Stimulated activated CD4-positive, alpha-beta T cell treated with anti-CD3 and anti-CD28 coated beads, Interleukin-1b, Interleukin-23, amount 100 ng/mL, for 4 hours (primary cell): ENCODE measurements at places on chromosomes 5 and 9.

GRCh38 chr5:173800340-173800739 is 87.8 kb upstream of the CPEB4 start:
- no peak for DNase-seq

DNA sequence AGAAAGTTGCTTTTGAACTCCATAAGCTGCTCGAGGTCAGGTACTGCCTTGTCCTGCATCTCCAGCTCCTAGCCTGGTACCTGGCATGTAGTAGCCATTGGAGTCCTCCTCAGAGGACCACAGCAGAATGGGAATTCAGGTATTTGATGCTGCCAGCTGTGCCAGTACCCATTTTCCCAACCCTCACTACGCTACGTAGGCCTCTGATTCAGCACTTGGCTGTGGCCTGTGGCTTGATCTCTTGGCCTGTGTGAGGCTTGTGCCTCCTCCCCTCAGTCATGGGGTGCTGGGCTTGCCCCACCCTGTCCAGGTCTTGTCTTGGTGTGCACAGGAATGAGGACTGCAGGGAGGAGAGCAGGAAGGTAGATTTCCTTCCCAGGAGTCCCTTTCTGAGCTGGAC is 11.8 kb downstream of the OTULIN start:
- DNase-seq: no peak

DNA sequence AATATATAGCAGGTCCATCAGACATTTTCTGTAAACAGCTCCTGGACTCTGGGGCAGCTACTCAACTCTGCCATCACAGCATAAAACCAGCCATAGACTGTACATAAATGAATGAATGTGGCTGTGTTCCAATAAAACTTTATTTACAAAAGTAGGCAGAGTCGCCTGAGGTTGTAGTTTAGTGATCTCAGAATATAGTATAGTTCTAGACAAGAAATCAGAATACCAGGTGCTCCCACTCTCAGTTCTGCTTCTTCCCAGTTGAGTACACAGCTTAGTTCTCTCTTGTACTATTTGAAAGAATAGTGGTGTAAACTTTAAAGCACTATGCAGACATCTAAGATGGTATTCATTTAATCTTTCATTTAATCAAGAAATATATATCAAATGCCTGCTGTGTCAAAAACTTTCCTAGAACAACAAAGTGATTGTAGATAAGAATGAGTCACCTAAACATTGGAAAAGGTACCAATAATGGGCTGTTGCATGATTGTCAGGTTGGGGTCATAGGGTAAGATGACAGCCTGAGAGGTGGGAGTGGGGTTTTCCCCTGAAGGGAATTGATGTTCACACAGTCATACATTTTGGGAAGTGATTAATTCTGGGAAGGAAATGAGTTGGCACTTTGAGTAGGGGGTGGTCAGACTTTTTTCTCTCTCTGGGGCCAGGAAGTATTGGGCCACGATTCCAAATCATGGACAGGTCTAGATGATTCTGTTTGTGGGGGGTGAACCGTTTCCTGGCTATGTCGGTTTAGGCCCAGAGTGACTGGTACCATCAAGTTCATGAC is 37.0 kb downstream of the TNFSF8 start:
- DNase-seq: no peak

DNA sequence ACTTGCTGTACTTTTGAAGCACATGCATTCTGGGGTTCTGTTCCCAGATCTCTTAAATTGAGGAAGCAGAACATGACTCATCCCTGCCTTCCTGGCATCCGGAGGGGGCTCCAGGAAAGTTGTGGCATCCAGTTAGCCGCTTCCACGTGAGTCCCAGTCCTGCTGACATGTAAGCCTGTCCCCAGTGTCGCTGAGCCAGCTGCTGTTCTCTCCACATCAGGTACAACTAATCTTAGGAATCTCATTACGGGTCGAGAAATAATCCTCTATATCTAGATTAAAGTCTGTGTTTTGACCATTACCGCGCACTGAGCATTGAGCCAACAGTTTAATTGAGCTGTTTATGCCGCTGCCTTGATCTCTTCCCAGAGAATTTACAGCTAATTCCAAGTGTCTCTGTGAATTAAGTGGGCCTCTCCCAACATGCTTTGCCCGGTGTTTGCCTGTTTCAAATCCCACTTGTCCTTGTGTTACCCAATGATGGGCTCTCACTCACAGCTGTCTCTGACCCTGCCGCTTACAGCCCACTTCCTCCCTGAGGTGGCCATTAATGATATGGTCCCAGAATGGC is 10.5 kb upstream of the SHB start:
- no peak for DNase-seq

GRCh38 chr9:10237584-10237983 is 375.2 kb downstream of the PTPRD start:
- DNase-seq: no peak

DNA sequence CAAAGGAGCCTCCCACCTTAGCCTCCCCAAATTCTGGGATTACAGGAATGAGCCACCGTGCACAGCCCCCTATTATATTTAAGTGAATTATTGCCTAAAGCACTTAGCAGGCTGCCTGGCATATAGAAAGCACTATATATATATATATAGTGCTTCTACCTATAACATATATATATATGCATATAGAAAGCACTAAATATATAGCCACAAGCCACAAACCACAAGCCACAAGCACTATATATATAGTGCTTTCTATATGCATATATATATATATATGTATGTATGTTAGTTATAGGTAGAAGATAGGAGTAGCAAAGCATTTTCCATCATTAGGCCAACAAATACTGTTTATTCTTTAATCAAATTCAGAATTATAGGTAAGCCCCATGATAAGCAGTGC is 185.8 kb downstream of the CWC27 start:
- no peak for DNase-seq

DNA sequence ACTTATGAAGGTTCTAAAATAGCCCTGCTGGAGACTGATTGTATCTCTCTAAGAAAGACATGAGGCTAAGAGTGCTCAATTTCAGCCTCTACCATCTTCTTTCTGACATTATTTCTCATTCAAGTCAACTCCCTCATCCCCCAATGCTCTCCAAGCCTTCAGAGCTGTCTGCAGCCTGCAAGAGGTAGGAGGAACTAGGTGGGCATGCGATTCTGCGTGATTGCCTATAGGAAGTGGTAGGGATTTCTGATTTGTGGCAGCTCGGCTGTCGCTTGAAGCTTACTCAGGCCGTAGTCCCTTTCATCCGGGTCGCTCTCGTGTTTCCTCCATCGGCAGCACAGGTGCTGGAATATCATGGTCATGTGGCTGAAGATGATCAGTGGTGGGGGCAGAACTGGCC is 138.1 kb upstream of the KLF9 start:
- DNase-seq: no peak

- no peak for DNase-seq
Measured at GRCh38 chr5:172585114-172585513, 55.9 kb upstream of the NEURL1B start.

- DNase-seq: no peak
Measured at GRCh38 chr5:60463179-60463868, 236.6 kb downstream of the DEPDC1B start.

DNA sequence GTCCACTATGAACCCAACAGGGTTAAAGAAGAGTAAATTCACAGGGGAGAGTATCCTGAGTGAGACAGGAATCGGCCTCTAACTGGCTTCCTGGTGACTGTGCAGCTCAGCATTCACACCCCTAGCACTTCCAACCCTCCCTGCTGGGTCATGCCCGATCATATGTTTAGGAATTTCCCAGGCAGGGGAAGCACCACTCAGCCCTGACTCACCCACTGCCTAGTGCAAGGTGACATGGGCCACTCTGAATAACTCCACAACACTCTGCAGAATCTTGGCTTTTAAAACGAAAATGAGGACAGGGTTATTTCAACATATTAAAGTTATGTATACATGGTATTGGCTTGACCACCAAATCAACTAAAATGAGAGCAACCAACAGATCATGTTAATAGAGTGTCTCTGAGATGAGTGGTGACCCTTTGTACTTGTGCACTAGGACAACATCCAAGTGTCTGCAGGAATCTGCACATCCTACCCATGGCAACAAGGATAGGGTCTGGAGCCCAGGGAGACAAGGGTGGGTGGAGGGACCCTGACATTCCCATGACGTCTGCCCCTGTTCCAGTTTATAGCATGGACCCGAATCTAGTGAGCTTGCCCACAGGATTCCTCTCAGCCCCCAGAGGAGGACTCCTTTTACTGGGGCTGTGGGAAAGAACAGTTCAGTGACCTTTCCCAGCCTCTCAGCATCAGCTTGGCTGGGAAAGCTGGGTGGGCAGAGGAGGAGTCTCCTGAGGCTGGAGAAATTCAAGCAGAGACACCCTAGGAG is 485.8 kb downstream of the SEMA5A start:
- no peak for DNase-seq

GRCh38 chr9:115278326-115279035 is 160.5 kb upstream of the TNC start:
- no peak for DNase-seq

DNA sequence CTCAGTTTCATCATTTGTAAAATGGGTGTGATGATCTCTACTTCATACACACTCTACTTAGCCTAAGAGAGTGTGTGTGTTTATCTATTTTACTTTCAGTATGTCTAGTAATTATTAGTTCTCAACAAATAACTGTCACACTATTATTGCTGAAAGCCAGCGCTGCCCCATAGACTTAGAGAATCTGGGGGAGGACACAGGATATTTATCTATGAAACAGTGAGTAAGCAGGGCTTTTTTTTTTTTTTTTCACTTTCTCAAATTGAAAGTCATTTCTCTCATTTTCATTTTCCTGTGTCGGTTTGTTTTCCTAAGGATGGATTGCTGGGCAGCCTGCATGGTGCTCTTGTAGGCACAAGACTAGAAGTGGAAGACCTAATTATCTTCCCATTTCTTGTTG is 248.4 kb upstream of the RPS23 start:
- DNase-seq: no peak

DNA sequence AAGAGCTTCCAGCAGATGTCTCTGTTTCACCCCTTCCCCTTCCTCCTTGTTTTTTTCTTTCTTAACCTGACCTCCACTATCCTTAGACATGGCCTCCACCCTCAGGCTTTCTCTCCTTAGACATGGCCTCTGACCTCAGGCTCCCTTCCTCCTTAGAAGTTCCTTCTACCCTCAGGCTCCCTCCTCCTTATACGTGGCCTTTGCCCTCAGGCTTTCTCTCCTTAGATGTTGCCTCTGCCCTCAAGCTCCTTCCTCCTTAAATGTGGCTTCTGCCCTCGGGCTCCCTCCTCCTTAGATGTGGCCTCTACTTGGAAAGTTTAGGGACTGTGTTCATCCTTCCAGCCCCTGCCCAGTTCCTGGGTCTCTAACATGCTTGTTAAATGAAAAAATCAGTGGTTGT is 180.4 kb upstream of the S1PR3 start:
- DNase-seq: no peak

DNA sequence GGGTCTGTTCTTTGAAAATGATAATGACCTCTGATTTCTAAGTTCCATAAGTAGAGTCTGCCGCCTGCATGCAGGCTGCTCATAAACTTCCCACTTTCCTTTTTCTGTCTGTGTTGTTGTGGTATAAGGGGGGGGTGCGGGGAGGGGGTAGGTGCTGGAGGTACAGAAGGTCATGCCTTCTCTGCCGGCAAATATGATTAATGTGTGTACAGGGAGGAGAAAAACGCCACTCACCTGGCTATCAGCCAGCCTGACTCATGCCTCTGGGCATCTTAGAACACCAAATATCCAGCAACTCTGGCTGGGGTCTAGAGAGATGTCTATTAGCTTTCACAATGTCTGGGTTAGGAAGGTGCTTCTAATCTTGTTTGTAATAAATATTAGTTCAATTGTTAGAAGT is 128.3 kb downstream of the EFNA5 start:
- no peak for DNase-seq

DNA sequence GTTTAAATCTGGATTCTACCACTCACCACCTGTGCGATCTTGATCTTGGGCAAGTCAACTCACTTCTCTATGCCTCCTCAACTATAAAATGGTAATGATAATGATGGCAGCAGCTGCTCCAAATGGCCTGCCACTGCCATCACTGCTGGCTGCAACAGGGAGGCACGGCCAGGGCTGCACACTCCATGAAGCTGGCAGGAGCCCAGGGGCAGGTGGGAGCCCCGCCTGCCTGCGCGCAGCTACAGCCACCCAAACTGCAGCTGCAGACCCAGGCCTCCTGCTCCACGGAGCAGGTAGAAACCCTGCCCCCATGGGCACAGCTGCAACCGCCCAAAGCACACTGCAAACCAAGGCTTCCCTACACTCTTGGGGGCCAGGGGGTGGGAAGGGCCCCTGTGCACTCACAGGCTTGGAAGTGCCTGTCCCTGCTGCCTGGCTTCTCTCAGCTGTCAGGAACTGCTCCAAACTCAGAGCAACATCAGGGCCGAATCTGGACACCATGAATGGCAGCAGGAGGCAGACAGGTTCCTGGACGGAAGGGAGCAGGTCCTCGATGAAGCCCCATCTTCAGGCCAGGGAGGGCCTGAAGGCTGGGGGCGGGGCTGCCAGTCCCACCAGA is 57.6 kb downstream of the PRELID2 start:
- DNase-seq: no peak

GRCh38 chr9:95807326-95807947 is 68.1 kb upstream of the ERCC6L2 start:
- no peak for DNase-seq

GRCh38 chr5:115751176-115751575 is 65.3 kb downstream of the CDO1 start:
- no peak for DNase-seq

DNA sequence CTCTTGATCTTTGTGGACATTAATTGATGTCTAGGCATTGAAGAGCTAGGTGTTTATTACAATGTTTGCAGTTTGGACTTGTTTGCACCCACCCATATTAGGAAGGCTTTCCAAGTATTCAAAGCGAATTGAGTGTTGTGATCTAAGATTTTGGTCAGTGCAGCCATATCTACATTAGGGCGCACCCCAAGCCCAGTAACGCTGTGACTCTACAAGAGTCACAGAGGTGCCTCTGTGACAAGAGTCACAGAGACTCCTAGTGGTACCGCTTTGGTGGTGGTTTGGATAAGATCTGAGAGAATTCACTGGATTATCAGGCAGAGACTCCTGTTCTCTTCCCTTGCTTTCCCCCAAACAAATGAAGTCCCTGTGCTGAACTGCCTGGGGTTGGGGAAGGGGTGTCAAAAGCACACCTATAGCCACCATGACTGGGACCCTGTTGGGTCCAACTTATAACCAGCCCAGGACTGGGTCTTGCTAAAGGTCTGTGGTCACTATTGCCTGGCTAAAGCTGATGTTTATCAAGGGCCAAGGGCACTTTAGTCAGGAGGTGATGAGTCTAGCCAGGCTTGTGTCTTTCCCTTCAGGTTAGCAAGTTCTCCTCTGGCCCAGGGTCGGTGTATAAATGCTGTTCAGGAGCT is 114.1 kb upstream of the RIOK2 start:
- no peak for DNase-seq

GRCh38 chr9:35385042-35385441 is 104.9 kb upstream of the RUSC2 start:
- DNase-seq: no peak

DNA sequence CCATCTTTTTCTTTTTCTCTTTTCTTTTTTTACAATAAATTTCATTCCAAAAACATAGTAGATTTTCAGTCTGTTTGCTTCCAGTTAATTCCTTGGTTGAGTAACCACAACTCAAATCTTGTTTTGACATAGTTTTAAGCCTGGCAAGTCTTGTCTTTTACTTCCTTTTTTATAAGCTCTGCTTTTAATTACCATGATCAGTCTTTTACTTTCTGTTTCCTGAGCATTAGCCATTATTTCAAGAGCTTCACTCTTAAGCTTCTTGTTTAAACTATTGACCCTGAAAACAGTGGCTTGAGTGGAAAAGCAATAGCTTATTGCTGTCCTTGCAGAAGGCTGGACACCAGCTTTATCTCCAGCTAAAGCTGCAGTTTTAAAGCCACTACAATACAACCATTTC is 1363.3 kb downstream of the MAT2B start:
- no peak for DNase-seq

- no peak for DNase-seq
Measured at GRCh38 chr5:154487541-154487940, 9.5 kb upstream of the HAND1 start.
